ENCODE measurements at places on chromosomes 4 and X.

DNA sequence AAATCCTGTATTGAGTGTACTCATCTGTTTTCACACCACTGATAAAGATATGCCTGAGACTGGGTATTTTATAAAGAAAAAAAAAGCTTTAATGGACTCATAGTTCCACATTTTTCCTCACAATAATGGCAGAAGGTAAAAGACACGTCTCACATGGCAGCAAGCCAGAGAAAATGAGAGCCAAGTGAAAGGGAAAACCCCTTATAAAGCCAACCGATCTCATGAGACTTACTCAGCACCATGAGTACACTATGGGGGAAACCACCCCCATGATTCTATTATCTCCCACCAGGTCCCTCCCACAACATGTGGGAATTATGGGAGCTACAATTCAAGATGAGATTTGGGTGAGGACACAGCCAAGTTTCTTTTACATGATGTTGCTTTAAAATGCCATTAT lies 171.9 kb downstream of the GALNTL6 start:
- DNase-seq, result no peak

DNA sequence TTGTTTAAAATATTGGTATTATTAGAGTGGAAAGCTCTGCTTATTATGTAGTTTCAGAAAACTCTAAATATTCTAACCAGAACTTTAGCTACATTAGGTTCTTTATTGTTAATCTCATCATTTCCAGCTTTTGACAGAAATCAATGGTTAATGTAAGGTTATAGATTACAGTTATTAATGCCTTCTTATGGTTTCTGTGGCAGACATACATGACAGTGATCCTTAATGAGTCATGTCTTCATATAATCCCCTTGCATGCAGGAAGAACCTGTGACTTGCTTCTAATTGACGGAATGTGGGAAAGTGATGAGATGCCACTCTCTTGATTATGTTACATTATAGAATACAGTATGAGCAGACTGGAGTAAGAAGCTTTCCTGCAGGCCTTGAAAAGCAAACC lies 23.5 kb downstream of the KLHL8 start:
- no peak for DNase-seq

- no peak for DNase-seq
Observed at GRCh38 chr4:385934-386707, 48.5 kb downstream of the ZNF141 start.

DNA sequence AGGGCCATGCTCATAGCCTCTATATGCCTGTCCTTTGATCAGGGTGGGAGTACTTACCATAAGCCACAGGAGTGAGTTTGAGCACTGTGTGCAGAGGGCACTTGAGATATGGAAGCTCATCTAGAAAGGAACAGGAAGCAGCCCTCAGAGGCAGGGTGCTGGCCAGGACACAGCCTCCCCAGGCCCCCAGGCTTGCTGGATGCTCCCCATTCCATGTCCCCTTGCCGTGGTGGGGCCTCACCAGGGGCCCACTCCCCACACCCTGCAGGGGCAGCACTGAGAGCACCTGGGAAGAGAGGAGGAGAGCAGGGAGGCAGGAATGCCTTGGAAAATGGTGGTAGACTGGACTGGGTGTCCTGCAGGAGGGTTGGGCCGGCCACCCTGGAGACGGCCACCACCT lies 14.3 kb downstream of the TRO start:
- DNase-seq, result no peak

DNA sequence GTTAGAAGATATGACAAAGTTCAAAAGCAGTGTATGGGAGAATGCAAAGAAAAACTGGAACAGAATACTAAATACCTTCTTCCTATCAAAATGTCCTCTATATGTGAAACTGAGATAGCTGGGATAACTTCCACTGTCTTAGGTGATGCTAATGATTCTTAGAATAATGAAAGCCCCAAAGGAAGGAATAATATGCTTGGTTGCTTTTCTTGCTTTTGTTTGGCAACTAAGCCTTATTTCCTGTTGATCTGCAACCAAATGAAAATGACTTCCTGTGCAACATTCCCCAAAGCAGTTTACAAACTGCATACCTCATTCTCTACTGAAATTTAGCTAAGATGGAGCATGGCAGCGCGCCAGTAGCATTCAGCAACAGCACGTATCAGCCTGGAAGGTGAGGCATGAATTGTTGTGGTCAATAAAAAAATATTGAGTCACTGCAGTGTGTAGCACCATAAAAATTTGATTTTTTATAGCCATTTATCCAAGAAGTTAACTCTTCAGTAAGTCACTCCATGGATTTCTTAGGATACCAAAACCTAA lies 18.7 kb downstream of the NDNF start:
- no peak for DNase-seq

- no peak for DNase-seq
Observed at GRCh38 chr4:124061413-124061812, 651.1 kb downstream of the ANKRD50 start.

GRCh38 chr4:10620935-10621488 lies 63.6 kb downstream of the CLNK start:
- DNase-seq, result no peak

DNA sequence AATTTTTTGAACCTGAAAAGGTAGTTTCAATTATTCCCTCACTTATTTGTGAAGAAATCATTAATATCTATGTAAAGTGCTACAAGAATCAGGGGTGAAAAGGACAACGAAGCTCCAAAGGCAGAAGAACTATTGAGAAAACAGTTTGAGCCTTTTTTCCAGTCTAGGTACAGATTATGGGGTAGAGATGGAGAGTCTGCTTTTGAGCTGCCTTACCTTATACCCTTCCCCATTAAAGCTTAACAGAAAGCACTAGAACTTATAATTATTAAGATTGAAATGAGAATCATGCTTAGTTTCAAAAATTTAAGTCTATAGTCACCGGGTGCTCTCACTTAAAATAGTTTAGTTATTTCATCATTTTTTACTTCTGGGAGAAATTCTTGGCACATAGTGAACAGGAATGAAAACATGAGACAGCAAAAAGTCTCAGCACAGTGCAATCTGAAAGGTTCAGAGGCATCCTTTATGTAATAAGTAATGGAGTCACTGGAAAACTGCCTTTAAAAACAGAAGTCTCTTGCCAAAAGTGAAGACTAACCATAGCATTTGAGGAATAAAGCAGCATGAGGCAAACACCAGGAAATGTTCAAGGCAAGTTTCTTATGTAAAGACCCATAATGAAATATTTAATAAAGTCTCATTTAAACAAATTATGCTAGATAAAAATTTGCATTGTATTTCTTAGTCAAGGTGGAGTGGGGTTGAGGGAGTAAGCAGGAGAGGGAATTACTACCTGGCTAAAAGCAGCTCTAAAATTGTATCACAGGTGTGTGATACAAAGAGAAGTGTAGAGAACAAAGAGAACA lies 5.1 kb upstream of the DCLK2 start:
- no peak for DNase-seq

DNA sequence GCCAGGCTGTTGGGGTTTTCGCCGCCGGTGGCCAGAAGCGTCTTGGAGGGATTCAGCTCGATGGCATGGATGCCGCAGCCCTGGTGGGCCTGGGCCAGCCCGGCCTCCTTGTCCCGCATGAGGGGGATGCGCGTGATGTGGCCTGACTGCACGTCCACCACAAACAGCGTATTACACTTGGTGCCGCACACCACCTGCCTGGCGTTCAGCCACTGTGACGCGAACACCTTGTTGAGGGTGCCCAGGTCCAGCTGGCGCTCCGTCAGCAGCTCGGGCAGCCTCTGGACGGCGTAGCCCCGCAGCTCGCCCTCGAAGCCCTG lies 728 bp downstream of the DCAF12L2 start:
- no peak for DNase-seq

DNA sequence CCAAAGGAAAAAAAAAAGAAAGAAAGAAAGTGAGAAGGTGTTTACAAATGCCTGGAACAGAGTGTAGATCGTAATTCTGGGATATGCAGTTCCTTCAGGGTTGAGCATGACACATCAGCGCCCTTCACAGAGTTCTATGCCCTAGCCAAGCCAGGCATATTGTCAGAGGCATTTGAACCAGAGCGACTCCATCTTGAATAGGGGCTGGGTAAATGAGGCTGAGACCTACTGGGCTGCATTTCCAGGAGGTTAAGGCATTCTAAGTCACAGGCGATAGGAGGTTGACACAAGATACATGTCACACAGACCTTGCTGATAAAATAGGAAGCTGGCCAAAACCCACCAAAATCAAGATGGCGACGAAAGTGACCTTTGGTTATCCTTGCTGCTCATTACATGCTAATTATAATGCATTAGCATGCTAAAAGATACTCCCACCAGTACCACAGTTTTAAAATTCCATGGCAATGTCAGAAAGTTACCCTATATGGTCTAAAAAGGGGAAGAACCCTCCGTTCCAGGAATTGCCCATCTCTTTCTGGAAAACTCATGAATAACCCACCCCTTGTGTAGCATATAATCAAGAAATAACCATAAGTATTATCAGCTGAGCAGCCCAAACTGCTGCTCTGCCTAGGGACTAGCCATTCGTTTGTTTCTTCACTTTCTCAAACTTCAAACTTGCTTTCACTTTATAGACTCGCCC lies 23.5 kb upstream of the LRBA start:
- DNase-seq, result no peak

DNA sequence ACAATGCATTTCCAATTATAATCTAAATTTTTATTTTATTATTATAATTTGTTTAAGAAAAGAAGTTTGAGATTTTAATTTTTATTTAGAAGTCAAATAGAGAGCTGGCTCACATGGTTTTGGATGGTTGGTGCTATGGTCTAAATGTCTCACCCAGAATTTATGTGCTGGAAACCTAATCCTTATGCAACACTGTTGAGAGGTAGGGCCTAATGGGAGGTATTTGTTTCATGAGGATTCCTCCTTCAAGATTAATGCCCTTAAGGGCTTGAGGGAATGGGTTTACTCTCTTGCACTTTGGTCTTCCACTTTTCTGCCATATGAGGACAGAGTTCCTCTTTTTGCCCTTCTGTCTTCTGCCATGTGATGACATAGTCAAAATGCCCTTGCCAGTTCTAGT lies 960.5 kb upstream of the IGFBP7 start:
- DNase-seq, result no peak

GRCh38 chr4:169795585-169795984 lies 37.8 kb upstream of the HPF1 start:
- no peak for DNase-seq

- DNase-seq, result no peak
Observed at GRCh38 chrX:96619588-96619987, 65.1 kb upstream of the DIAPH2 start.

- no peak for DNase-seq
Observed at GRCh38 chr4:113524505-113525186, 236.9 kb downstream of the CAMK2D start.

DNA sequence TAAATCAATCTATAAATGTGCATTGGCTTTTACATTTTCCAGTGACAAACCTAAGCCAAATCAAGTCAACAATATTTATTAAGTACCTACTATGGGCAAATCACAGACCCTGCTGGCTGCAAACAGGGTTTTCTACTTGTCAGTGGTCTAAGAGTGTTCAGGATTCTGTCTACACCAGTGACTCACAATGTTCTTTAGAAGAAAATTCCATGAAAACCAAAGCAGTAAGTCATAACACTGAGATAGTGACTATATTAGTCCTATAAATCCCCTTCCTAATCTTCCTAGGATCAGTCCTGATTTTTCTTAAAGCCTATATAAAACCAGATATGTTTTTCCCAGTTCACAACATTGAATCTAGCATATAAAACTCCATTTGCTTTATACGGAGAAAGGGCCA lies 69.7 kb downstream of the PPP3CA start:
- DNase-seq, result no peak

- no peak for DNase-seq
Observed at GRCh38 chr4:75484190-75484589, 30.0 kb downstream of the RCHY1 start.

- no peak for DNase-seq
Observed at GRCh38 chr4:3228881-3229280, 20.1 kb upstream of the MSANTD1 start.

GRCh38 chr4:182872886-182873285 lies 44.3 kb downstream of the DCTD start:
- no peak for DNase-seq

- no peak for DNase-seq
Observed at GRCh38 chr4:25972984-25973745, 59.1 kb downstream of the SMIM20 start.

DNA sequence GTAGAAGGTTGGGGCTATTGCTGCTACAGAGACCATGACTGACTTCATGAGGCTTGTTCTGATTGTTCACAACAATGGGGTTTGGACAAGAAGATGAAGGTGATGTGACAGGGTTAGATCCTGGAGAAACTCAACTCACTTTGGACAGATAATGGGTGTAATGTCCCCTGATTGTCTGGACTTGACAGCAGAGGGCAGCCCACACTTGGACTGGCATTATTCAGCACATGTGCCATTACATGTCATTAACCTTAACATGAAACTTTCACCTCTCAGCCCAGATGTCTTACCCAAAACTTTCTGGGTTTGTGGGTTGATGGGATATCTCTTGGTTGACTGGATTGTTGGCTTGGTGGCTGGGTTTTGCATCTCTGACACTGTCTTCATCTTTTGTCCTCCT lies 101.5 kb downstream of the MXRA5 start:
- no peak for DNase-seq

DNA sequence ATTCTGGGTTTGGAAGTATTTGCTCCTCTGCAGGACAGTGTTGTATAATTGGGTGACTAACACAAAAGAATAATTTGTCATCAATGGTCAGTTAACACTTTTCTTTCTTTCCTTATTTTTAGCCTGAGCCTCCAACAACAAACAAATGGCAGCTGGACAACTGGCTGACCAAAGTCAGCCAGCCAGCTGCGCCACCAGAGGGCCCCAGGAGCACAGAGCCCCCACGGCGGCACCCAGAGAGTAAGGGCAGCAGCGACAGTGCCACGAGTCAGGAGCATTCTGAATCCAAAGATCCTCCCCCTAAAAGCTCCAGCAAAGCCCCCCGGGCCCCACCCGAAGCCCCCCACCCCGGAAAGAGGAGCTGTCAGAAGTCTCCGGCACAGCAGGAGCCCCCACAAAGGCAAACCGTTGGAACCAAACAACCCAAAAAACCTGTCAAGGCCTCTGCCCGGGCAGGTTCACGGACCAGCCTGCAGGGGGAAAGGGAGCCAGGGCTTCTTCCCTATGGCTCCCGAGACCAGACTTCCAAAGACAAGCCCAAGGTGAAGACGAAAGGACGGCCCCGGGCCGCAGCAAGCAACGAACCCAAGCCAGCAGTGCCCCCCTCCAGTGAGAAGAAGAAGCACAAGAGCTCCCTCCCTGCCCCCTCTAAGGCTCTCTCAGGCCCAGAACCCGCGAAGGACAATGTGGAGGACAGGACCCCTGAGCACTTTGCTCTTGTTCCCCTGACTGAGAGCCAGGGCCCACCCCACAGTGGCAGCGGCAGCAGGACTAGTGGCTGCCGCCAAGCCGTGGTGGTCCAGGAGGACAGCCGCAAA lies 106.0 kb downstream of the KLHL8 start:
- no peak for DNase-seq

DNA sequence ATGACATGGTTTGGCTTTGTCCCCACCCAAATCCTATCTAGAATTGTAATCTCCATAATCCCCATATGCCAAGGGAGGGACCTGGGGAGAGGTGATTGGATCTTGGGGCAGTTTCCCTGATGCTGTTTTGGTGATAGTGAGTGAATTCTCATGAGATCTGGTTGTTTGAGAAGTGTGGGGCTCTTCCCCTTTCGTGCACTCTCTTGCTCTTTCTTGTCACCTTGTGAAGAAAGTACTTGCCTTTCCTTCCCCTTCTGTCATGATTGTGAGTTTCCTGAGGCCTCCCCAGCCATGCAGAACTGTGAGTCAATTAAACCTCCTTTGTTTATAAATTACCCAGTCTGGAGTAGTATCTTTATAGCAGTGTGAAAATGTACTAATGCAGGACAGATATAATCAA lies 36.4 kb upstream of the FREM3 start:
- no peak for DNase-seq

- no peak for DNase-seq
Observed at GRCh38 chrX:12118134-12118533, 20.1 kb upstream of the FRMPD4 start.

GRCh38 chr4:132026166-132026565 lies 1122.9 kb upstream of the PCDH10 start:
- DNase-seq, result no peak
